Temporal lobe (tissue), 4 donors: ENCODE measurements at places on chromosomes 13 and 19. TPM values are rescaled to one million over a fixed set of nuclear protein-coding genes. Genes with fewer than 3 reads are reported as not detected.

Gene DKKL1
- total RNA-seq: not detected

Gene IGSF23
- not detected for total RNA-seq

Gene KIR2DL1
- not detected for total RNA-seq

Gene ATCAY
- total RNA-seq: 85.8 TPM

Gene LGI4
- total RNA-seq: 5.2 TPM

Gene HPN
- not detected for total RNA-seq

Gene KISS1R
- 0.49 TPM for total RNA-seq

Gene CEACAM7
- total RNA-seq: not detected

Gene LILRA5
- not detected for total RNA-seq

Gene MBD3L5
- total RNA-seq: not detected

Gene PNKP
- 10.6 TPM for total RNA-seq

Gene CTXN1
- total RNA-seq: 36.6 TPM

Gene SIGLEC12
- not detected for total RNA-seq

Gene HSPB6
- total RNA-seq: 0.25 TPM

Gene DENND1C
- total RNA-seq: 0.25 TPM

Gene ZNF534
- 2.7 TPM for total RNA-seq

Gene ZNF433
- total RNA-seq: 19.7 TPM

Gene CYP4F2
- total RNA-seq: not detected

Gene SPC24
- total RNA-seq: 2.7 TPM

Gene RAX2
- total RNA-seq: not detected

Gene GAPDHS
- not detected for total RNA-seq

Gene ZNF541
- total RNA-seq: under 0.01 TPM

Gene PTGER1
- not detected for total RNA-seq

Gene NEK5
- 0.74 TPM for total RNA-seq

Gene PRRG2
- 0.25 TPM for total RNA-seq

Gene LILRB2
- total RNA-seq: 0.25 TPM

Gene PCDH9
- total RNA-seq: 59.0 TPM

Gene MTUS2
- total RNA-seq: 7.1 TPM

Gene FBXO27
- 8.9 TPM for total RNA-seq

Gene RINL
- 1.7 TPM for total RNA-seq

Gene DNASE2
- 2.5 TPM for total RNA-seq

Gene SLC25A23
- total RNA-seq: 38.8 TPM

Gene CBARP
- total RNA-seq: 6.4 TPM

Gene ZNF440
- total RNA-seq: 14.3 TPM

Gene LMTK3
- 19.4 TPM for total RNA-seq

Gene TMEM190
- total RNA-seq: 0.49 TPM

Gene LAIR1
- total RNA-seq: 0.98 TPM

Gene PSG2
- total RNA-seq: not detected

Gene TEX101
- total RNA-seq: not detected

Gene NOSIP
- total RNA-seq: 21.4 TPM

Gene TMC4
- 0.49 TPM for total RNA-seq

Gene ALOX5AP
- 0.74 TPM for total RNA-seq

Gene CATSPERD
- 0.25 TPM for total RNA-seq

Gene TMIGD2
- not detected for total RNA-seq

Gene ZNF578
- total RNA-seq: 24.3 TPM

Gene BCL2L12
- 0.25 TPM for total RNA-seq

Gene NBEA
- 231 TPM for total RNA-seq

Gene SULT2A1
- not detected for total RNA-seq

Gene LRRC63
- total RNA-seq: 1.7 TPM

Gene INSL3
- not detected for total RNA-seq

Gene TRPC4
- total RNA-seq: 14.8 TPM

Gene TINCR
- total RNA-seq: 0.49 TPM

Gene FCER2
- total RNA-seq: under 0.01 TPM

Gene HSD17B14
- total RNA-seq: 1.7 TPM
